ENCODE measurements at places on chromosomes 3 and 15. TPM values are rescaled to one million over a fixed set of nuclear protein-coding genes. Genes with fewer than 3 reads are reported as not detected.

Gene CSTA
- total RNA-seq, result 17.0 TPM

Gene SERINC4
- 0.10 TPM for total RNA-seq

Gene COX5A
- 143 TPM for total RNA-seq

Gene HCN4
- total RNA-seq, result not detected

Gene VEPH1
- 7.8 TPM for total RNA-seq

Gene COL8A1
- total RNA-seq, result 22.4 TPM

Gene OR5H6
- total RNA-seq, result not detected

Gene SLC12A8
- 9.0 TPM for total RNA-seq

Gene SLC28A2
- total RNA-seq, result 0.10 TPM

Gene SUCNR1
- total RNA-seq, result 0.10 TPM

Gene TM6SF1
- 6.3 TPM for total RNA-seq

Gene SUSD5
- total RNA-seq, result 3.5 TPM

Gene PLA1A
- 0.31 TPM for total RNA-seq

Gene WDR72
- 0.62 TPM for total RNA-seq

Gene FRMD5
- total RNA-seq, result 1.1 TPM

Gene RHCG
- total RNA-seq, result 70.4 TPM

Gene ZNF80
- total RNA-seq, result not detected

Gene FEZF2
- not detected for total RNA-seq

Gene DPPA2
- total RNA-seq, result not detected

Gene MGA
- 118 TPM for total RNA-seq

Gene ISLR
- 119 TPM for total RNA-seq

Measured in tongue (tissue), 3 donors.